Activated CD4-positive, alpha-beta T cell treated with anti-CD3 and anti-CD28 coated beads for 1 hour (primary cell): ENCODE measurements at places on chromosomes 2 and 18.
A peak's percentile ranks its signal among the peaks of the same experiment; 100 is the strongest.

DNA sequence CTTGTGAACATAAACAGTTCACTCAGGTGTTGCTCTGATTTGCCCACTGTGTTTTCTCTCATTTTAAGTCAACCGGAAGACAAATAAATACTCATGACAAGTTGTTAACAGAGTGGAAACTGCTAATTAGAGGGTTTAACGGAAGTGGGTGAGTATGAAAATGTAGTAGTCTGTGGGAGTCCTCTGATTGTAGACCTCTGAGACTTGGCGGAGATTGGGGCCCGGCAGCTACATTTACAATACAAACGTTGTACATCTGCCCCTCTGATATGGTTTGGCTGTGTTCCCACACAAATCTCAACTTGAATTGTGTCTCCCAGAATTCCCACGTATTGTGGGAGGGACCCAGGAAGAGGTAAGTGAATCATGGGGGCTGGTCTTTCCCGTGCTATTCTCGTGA lies 107.3 kb upstream of the FAM98A start:
- no peak for DNase-seq

DNA sequence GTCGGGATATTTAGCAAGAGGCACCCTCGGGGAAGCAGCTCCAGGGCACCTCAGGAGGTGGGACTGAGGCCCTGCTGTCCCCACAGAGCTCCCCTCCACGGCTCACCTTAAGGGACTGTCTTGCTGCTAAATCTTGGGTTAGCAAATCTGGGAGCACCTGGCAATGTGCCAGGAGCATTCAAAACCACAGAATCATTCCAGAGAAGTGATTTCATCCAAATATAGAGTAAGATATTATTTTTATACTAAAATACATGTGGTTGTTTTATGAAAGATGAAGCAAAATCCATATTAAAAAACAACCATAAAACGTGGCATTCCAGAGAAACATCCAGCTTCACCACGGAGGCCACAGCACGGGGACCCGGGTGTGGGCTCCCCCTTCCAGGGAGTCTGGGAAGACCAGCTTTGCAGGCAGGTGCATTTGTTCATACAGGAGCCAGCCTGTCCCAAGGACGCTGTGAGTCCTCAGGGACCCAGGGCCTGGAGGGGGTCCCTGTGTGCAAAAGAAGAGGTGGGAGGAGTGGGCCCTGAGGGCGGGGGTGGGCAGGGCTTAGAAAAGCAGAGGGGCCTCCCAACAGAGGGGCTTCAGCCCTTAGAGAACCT lies 16.3 kb downstream of the HS1BP3 start:
- DNase-seq, result no peak

DNA sequence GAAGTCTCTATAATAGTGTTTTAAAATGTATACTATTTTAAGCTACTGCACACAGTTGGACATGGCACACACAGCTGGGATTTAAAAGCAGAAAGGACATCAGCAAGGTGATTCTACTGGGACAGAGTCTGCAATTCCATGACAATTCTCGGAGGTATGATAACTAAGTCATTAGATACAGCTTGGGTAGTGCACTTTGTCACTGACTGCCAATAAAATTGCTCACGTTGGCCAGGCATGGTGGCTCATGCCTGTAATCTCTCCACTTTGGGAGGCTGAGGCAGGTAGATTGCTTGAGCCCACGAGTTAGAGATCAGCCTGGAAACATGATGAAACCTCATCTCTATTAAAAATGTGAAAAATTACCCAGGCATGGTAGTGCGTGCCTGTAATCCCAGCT lies 134.1 kb upstream of the SATB2 start:
- DNase-seq, result no peak

DNA sequence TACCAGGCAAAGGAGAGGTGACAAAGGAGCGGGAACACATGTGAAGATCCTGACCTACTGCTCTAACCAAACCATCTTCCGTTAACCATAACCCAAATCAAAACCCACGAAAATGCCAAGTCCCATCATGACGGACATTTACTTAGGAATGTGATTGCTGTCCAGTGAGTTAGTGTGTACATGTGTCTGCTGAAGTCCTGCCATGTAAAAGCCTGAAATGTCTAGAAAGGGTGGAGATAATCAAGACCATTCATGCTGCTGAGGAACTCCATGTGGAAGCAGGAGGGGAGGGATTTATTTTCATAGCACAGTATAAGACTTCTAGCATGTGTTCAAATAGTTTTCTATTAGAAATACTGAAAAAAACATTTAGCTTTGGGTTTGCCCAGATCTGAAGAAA lies 137.0 kb upstream of the BOD1L2 start:
- DNase-seq, result no peak

DNA sequence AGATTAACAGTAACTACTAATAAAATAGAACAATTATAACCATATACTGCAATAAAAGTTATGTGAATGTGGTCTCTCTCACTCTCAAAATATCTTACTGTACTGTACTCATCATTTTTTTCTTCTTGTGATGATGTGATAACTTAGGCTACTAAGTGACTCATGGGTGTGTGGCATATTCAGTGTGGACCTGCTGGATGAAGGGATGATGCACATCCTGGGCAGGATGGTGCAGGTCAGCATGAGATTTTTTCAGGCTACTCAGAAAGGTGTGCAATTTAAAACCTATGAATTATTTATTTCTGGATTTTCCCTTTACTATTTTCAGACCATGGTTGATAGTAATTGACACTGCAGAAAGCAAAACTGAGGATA lies 90.7 kb downstream of the NCKAP5 start:
- no peak for DNase-seq

GRCh38 chr2:10257500-10258147 lies 45.1 kb upstream of the HPCAL1 start:
- no peak for DNase-seq

GRCh38 chr2:127701651-127702394 lies 526 bp downstream of the SFT2D3 start:
- DNase-seq, result peak; percentile 71

DNA sequence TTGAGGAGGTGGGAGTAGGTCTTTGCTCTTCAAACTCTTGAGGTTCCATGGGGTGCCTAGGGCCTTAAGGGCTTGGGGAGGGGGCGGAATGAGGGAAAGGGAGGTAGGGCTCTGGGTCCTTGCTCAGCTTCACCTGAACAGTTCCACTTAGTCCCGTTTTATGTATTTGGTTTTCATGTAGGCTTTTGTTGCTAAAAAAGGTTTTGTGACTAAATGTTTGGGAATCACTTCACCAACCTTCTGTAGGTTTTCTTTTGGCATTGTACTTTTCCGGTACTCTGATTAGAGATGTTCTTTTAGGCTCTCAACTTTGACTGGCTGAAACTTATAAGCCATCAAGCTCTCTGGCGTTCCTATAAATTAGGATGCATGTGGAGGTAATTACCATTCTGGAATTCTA lies 108.1 kb downstream of the MYCN start:
- no peak for DNase-seq

- DNase-seq, result no peak
Observed at GRCh38 chr2:80193566-80193965, 111.0 kb downstream of the LRRTM1 start.

GRCh38 chr18:13300029-13300428 lies 81.5 kb downstream of the LDLRAD4 start:
- DNase-seq, result no peak

- no peak for DNase-seq
Observed at GRCh38 chr2:69717861-69718273, 24.1 kb upstream of the ANXA4 start.

GRCh38 chr2:239790721-239791120 lies 234.4 kb downstream of the NDUFA10 start:
- no peak for DNase-seq

- no peak for DNase-seq
Observed at GRCh38 chr18:10402871-10403559, 51.4 kb upstream of the APCDD1 start.

GRCh38 chr18:49167084-49167483 lies 216.3 kb upstream of the SMAD7 start:
- DNase-seq, result no peak

- no peak for DNase-seq
Observed at GRCh38 chr2:217218269-217219163, 358.7 kb upstream of the TNP1 start.

GRCh38 chr2:215405722-215406581 lies 29.9 kb downstream of the FN1 start:
- no peak for DNase-seq
